ENCODE measurements at places on chromosomes 4 and X.

DNA sequence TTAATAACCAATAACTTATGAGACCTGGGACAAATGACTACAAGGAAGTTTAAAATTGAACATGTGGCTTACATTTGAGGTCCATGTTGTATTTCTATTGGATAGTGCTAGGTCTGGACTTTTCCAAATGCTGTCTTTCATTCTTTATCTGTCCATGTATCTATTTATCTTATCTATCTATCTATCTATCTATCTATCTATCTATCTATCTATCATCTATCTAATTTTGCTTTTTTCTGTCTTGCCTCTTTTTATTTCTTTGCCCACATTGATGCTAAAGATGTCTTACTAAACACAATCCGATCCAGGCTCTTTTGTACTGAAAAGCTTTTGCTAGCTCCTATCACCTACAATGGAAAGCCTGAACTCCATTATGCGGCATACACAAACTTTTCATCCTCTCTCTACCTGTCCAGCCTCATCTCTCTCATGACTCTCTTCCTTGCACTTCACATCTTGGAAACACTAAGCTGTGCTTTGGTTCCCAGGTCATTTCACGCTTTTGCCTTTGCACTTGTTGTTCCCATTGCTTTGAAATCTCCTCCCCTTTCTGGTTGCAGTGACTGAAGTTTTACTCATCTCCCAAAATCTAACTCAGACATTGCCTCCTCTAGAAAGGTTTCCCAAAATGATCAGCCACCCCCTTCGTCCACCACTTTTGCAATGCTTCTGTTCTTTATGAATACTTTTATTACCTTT lies 107.2 kb downstream of the SYNPO2 start:
- DNase-seq: no peak

- no peak for DNase-seq
Observed at GRCh38 chr4:143658336-143658735, 42.1 kb downstream of the FREM3 start.

DNA sequence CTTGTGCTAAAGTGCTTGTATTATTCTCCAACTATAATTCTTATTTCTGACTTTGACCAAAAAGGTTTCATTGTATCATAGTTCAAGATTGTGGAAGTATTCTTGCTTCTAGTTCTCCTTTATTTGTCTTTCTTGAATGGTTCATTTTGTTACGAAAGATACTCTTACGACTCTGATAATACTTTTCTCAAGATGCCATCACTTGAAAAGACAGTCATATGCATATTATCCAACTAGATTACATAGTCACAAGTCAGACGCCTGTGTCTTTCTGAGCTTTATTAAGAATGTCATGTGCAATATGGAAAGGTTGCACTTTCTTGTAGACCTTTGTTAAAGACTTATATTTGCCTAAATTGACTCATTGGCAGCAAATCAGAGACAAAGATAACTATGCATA lies 71.4 kb upstream of the HPGD start:
- DNase-seq: no peak

- DNase-seq: no peak
Observed at GRCh38 chr4:154642373-154643009, 30.0 kb upstream of the FGG start.

- no peak for DNase-seq
Observed at GRCh38 chrX:13081395-13082205, 37.2 kb upstream of the FAM9C start.

- no peak for DNase-seq
Observed at GRCh38 chr4:10102474-10103332, 13.9 kb downstream of the WDR1 start.

DNA sequence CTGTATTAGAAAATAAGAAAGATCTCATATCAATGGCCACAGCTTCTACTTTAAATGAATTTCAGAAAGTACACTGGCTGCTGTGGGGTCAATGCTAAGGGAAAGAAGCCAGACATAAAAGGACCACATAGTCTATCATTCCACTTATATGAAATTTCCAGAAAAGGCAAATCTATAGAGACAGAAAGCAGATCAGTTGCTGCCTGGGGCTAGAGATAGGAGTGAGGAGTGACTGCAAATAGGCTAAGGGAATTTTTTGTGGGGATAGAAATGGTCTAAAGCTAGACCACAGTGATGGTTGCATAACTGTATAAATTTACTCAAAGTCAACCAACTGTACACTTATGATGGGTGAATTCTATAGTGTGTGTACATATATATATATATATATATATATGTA lies 8.3 kb downstream of the GAB3 start:
- no peak for DNase-seq

DNA sequence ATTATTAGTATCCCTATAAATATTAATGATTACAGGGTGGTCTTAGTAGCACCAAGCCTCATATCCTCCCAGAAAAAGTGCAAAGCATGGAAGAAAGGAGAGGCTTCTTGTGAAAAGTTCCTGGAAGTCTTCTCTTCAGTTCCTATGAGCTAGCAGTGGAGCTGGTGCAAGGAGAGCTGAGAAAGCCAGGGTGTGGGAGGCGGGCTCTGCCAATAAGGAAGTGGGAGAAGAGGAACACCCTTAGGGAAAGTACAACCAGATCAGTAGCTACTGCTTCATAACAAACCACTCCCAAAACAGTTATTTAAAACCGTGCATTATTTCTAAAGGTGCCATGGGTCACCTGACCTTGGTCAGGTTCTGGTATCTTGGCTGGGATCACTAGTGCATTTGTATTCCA lies 72.4 kb downstream of the MAP9 start:
- DNase-seq: no peak

- DNase-seq: no peak
Observed at GRCh38 chrX:150100261-150100660, 162.0 kb upstream of the EOLA2 start.

All from right forelimb (tissue), 1 donor.